Stimulated activated CD8-positive, alpha-beta memory T cell treated with anti-CD3 and anti-CD28 coated beads, Interleukin-12 subunit alpha, Interleukin-12 subunit beta, amount 100 ng/mL, for 4 hours (primary cell): ENCODE measurements at places on chromosomes 4 and X.
A peak's percentile ranks its signal among the peaks of the same experiment; 100 is the strongest.

DNA sequence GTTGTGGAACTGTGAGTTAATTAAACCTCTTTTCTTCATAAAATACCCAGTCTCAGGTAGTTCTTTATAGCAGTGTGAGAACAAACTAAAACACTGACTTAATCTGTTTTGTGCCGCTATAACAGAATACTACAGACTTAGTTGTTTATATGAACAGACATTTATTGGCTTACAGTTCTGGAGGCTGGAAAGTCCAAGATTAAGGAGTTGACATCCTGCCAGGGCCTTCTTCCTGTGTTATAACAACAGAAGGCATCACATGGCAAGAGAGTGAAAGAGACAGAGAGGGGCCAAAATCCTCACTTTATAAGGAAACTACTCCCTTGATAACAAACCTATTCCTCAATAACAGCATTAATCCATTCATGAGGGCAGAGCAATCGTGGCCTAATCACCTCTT lies 42.5 kb upstream of the KCNIP4 start:
- DNase-seq, result no peak

GRCh38 chr4:119643306-119644042 lies 14.9 kb upstream of the PDE5A start:
- DNase-seq, result no peak

- no peak for DNase-seq
Observed at GRCh38 chrX:9151772-9152307, 117.9 kb upstream of the FAM9B start.

GRCh38 chrX:74304016-74304415 lies at the start of gene ZCCHC13:
TSS of gene ZCCHC13 (plus strand) at chrX:74304180. CDS start at chrX:74304267, 87 bp downstream.
- DNase-seq, result no peak

DNA sequence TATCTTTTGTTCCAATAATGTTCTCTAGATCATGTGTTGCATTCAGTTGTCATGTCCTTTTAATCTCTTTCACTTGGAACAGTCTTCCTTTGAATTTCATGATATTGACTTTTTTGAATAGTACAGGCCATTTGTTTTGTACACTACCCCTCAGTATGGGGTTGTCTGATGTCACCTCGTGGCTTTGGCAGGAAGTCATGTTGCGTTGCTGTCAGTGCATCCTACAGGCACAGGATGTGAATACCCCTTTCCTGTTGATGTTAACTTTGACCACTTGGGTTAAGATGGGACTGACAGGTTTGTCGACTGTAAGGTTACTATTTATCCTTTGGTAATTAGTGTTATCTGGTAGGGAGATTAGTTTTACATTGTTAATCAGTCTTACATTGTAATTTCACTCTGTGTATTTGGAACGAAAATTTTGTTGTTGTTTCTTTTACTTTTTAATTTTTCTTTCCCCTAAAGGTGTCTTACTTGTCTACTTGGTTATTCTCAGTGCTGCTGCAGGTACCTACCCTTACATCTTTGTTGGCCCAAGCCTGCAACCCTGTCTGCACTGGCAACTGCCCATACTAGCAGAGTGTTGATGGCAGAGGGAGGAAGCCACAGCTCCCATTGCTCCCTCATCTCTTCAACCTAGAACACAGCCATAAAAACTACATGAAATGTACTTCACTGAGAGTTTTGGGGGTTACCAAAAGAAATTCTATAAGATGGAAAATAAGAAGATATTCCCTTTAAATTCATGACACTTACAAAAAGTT lies 14.7 kb upstream of the ATP8A1 start:
- DNase-seq, result peak; percentile 11

DNA sequence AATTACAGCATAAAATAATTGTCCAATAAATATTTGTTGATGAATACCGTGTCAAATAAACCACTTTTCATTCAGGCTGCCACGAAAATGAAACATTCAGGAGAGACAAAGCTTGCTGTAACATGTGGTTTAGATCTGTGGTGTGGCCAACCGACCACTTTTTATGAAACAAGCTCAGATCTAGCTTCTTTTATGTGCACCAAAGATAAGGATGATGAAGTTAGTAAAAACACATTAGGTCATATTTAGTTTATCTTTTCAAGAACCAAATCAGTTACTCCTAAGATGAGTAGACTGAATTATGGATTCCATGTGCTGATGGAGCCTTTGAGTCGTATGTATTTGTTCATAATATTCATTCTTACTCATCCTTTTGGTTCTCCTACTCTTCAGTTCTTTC lies 35.8 kb downstream of the STOX2 start:
- no peak for DNase-seq

DNA sequence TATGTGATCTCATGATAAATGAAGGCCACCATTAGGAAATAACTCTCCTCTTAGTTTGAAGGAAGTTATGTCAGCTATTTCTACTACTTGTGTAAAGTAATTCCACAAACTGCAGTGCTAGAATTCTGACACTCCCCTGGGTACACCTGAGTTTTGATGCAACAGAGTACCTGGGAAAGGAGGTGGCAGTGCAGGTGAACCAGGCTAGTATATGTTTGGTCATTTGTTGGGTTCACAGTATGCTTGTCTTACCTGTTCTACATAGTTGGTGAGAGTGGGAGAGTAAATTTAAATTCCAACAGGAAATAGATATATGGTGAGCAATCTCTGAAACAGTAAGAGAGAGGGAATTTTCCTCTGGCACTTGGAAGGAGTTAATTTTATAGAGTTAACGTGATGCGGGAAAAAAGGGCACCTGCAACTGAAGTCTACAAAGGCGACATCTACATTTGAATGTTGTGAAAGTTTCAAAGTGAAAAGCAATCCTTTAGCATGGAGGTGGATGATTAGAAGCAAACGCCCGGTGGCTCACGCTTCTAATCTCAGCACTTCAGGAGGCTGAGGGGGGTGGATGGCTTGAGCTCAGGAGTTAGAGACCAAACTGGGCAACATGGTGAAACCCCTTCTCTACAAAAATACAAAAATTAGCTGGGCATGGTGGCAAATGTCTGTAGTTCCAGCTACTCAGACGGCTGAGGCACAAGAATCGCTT lies 8.3 kb upstream of the SLC10A6 start:
- DNase-seq, result no peak

GRCh38 chr4:132180020-132180427 lies 969.1 kb upstream of the PCDH10 start:
- no peak for DNase-seq

DNA sequence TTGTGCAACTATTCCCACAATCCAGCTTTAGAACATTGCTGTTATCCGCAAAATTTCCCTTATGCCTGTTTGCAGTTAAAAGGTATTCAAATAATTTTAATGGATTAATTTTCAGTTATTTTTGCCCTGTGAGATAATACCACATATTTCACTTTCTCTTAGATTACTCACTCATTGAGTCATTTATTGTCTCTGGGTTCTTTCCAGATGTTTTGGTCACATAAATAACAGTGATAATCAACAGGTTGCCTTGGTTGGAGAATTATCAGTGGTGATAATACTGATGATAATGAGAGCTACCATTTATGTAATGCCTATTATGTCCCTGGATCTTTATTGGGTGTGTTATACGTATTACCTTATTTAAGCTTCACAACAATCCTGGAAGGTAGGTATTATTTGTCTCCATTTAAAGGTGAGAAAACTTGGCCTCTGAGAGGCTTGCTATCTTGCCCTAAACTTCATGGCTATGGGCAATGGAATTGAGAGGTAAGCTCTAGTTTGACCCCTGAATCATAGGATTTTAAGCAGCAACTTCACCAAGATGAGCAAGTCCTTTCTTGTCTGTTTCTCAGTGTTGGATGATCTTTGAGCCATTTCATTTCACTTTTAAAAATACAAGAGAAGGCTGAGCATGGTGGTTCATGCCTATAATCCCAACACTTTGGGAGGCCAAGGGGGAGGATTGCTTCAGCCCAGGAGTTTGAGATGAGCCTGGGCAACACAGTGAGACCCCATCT lies 87.4 kb downstream of the KIT start:
- no peak for DNase-seq

GRCh38 chr4:167031534-167032156 lies 202.6 kb downstream of the SPOCK3 start:
- no peak for DNase-seq

DNA sequence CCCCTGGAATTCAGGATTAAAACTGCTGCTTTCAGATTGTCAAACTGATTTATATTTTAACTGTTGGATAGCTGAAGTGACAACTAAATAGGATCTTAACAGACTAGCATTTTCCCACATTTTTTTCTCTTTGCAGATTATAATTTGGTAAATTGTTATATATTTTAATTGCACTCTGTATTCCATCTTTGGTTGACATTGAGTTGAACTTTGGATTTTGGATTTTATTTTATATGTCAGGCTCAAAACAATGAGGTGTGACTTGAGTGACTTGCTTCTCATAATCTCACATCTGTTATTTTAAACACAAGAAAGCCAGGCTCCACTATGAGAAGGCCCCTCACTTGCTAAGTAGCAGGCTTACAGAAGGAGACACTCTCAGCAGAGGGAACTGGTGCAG lies 38.1 kb downstream of the NAA11 start:
- no peak for DNase-seq

DNA sequence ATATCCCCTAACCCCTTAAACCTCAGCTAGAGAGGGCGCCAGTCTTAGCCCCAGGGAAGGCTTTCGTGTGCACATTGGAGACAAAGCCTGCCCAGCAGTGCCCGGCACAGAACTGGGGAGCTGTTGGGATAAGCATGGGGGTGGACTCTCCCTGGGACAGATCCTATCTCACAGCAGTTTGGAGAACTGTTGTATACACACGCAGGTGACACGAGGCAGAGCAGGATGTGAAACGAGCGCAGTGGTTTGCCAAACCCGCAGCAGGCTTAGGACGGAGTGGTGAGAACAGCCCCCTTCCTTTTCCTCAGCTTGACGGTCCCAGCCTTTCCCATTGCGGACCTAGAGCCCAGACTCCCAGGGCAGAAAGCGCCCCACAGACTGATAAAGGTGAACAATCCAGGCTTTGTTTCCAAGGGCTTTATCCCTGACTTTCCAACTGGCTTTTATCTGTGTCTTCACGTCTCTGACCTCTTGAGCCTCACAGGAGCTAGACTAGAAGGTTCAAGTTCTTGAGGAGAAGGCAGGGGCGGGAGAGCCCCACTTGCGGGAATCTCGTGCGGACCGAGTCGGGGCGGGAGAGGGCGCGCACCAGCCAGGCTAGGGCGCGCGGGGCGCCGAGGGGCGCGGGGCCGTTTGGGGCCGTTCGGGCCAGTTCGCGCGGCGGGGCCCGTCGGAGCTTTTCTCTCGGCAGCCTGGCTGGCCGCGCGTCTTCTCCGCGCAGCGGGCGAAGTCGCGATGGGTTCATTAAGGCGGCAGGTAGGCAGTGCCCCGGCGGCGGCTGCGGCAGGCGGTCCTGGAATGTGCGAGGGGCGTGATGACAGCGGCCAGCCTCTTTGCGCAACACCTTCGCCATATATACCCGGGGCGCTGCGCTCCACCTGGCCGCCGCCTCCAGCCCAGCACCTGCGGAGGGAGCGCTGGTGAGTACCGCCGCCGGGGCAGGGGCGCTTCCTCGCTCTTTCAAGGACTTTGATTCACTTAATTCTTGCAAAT lies at the start of gene SLC34A2:
Gene SLC34A2 (plus strand): TSS at position 881 of the 993 bp plus-strand sequence. CDS start 6,650 bp downstream, outside the sequence.
- no peak for DNase-seq

- no peak for DNase-seq
Observed at GRCh38 chr4:142416711-142417275, 429.3 kb downstream of the INPP4B start.

DNA sequence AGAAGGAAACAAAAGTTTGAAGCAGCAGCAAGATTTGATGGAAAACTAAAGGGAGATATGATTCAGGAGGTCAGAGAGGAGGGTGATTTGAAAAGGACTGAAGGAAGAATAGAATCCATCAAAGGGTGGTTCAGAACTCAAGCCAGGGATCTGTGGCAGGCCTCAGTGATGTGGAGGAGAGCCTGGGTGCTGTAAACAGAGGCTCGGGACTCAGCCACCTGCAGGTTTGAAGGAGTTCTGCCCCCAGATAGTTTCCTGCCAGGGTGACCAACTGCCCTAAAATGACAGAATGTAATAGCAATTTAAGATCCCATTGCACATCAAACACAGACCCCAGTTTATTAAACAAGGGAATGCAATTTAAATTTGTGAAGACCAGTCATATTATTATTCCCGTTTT lies 204.0 kb upstream of the FAT1 start:
- no peak for DNase-seq

DNA sequence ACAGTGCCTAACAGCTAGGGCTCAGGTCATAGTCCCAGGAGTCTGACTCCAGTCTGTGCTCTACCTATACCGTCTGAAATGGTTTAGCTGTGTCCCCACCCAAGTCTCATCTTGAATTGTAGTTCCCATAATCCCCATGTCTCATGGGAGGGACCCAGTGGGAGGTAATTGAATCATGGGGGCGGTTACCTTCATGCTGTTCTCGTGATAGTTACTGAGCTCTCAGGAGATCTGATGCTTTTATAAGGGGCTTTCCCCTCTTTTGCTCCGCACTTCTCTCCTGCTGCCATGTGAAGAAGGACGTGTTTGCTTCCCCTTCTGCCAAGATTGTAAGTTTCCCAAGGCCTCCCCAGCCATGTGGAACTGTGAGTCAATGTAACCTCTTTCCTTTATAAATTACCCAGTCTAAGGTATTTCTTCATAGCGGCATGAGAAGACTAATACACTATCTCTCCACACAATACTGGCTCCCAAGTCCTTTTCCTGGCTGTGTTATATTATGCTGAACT lies 110.8 kb downstream of the AFAP1 start:
- DNase-seq, result no peak

DNA sequence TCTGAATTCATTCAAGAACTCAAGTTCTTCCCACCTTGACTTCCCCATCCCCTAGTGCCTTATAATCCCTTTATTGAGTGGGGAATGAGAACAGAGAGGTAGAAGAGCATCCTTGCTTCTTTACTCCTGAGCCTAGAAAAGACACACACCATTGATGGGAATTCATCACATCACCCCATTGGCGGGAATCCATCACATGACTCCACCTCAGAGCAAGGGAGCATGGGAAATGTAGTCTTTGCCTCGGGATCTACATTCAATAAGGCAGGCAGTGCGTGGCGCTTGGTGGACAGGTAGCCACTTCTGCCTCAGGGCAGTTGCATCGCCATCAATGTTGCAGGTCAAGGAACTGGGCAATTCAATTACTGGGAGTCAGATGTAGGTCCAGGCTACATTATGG lies 50.7 kb downstream of the MXRA5 start:
- DNase-seq, result no peak

DNA sequence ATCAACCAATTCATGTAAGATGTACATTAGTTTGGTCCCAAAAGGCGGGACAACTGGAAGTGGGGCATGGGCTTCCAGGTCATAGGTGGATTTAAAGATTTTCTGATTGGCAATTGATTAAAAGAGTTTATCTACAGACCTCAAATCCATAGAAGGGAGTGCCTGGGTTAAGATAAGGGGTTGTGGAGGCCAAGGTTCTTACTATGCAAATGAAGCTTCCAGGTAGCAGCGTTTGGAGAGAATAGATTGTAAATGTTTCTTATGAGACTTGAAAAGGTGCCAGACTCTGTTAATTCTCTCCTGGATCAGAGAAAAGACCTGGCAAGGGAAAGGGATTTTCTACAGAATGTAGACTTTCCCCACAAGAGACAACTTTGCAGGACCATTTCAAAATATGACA lies 2.4 kb downstream of the MGST2 start:
- no peak for DNase-seq

- DNase-seq, result no peak
Observed at GRCh38 chr4:5707778-5708448, 446 bp downstream of the EVC2 start.
